RPMI8226 (cell line): ENCODE measurements at places on chromosomes 12 and 14.

DNA sequence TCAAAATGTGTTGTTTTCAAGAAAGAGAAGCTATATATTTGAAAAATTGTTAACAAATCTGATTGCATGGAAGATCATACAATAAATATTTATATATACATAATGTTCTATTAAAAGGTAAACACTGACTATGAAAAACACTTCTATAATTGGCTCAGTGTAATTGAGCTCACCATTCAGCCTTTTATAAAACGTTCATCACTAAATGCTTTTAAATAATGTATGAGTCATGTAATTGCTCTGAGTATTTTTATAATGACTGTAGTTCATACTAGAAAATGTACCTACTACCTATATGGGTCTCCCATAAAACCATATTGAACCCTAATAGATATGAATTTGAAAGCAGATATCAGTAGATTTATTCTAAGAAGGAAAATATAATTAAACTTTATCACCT is 240.4 kb upstream of the MGAT4C start:
- DNase-seq: no peak

DNA sequence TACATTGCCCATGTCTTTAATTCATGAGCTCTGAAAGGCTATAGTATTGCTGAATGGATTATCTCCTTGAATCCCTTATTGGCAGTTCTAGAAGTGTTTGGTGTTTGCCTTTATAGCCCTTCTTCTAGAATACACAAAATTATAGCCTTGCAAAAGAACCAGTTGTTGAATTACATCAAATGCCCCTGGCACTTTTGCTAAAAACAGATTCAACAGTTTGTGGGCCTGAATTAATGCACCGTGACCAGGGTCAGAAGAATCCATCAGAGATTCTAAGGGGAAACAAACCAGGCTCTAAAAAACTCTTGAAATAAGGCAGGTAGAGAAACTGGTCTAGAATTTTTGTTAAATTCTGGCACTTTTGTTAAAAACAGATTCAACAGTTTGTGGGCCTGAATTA is 197.8 kb downstream of the SOX5 start:
- DNase-seq: no peak

GRCh38 chr14:68174446-68174845 is 354.9 kb downstream of the RAD51B start:
- no peak for DNase-seq

DNA sequence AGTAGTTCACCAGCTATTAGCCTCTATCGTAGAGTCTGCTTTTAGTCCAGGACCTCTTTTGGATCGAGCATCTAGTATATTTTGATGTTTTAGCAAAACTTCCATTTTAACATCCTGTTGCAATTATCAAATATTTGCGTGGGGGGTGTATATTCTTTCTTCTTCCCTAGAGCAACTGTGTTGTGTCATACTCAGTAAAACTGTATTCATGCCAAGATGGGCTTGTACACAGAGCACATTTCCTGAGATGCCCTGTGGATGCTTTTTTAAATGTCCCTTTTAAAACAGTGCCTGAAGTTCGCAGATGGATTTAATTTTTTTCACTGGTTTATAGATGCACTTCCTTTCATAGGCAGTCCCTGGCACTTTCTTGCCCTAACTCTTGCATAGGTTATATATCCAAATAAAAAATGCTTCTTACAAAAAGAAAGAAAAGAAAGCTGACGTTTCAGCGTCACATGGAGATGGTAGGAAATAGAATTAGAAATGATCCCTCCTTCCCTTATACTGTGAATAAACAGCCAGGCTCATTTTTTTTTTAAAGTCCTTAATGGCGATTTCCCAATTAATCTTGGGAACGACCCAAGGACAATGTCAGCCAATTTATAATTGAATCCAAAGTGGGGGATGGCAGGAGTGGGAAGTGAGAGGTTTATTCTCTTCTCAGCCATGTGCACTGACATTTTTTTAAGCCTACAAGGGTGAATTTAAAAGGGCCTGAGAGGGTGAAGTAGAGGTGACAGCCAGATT is 247.0 kb downstream of the SLC41A2 start:
- DNase-seq: no peak

DNA sequence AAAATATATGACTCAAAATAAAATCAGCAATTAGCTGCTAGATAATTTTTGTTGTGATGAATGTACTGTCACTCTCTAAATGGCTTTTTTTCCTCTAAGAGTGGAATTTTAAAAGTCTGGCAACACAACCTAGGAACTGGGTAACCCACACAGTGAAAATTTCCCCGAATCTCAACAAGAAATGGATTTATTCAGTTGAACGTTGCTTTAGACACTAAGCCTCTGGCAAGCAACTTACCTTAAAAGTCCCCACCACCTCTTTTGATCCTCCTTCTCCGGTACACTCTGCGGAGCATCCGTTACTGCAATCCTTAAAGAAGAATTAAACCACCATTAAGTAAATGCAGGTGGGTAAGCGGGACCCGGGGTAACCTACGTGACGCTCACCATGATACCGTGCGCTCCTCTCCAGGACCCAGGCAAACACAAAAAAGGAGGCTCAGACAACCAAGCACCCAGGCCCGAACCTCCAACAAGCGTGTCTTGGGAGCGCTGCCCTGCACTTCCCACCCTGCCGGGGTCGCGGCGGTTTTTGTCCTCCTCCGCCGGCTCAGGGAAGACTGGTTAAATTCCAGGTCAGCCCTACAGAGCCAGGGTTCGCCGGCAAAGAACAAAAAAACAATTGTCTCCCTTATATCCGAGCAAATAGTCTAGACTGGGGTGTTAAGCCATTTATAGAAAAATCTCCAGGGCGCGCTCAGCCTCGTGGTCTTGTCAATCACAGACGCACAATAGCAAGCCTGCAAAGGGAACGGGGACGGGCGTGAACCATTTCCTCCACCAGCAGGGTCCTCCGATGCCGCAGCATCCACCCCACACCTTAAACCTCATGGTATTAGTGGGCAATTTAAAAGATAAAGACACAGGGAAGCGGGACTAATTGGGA is 47.1 kb downstream of the BCAT1 start:
- DNase-seq: no peak

DNA sequence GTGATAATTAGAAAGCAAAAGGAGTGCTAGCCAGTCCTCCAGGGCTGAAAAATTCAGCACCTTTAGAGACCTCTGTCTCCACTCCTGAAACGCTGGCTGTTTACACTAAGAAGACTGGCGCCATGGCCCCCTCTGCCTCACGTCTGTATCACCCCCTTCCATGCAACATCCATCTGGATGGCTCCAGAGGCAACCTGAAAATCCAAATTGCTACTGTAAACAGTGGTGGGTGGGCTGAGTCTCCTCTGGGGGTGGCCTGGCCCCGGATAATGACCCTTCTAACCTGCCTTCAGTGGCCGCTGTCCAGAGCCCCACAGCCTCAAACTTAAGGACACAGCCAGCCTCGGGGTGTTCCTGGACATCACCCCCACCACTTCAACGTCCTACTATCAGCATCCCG is 1.4 kb downstream of the PRKD1 start:
- no peak for DNase-seq

DNA sequence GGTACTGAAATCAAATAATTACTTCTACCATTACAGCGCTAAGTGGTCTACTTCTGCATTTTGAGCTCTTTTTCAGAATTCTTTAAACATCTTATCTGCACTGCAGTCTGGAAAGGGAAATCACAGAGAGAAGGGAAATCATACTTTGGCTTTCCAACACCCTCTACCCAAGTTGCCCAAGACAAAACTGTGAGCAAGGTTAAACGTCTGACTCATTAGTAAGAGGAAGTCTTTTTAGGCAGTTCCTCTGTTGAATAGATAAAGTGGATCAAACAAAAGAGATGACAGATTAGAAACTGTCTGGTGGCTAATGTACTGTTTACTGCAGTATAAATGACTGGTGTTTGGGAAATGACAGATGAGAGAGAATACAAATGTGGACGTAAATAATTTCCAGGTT is 858.1 kb downstream of the NRXN3 start:
- DNase-seq: no peak

GRCh38 chr14:28745176-28745575 is 21.4 kb upstream of the FOXG1 start:
- DNase-seq: no peak

- no peak for DNase-seq
These were observed 189.7 kb downstream of the TTC7B start for GRCh38 chr14:90626550-90626949.
